Activated CD8-positive, alpha-beta memory T cell treated with anti-CD3 and anti-CD28 coated beads, Interleukin-2, amount 10 ng/mL, durations not matched to agents 7 days and 5 days (primary cell): ENCODE measurements at places on chromosomes 1 and 21. TPM values are rescaled to one million over a fixed set of nuclear protein-coding genes. Genes with fewer than 3 reads are reported as not detected.

- DNase-seq = no peak
Observed at GRCh38 chr1:230349020-230349393, 77.1 kb downstream of the PGBD5 start.

DNA sequence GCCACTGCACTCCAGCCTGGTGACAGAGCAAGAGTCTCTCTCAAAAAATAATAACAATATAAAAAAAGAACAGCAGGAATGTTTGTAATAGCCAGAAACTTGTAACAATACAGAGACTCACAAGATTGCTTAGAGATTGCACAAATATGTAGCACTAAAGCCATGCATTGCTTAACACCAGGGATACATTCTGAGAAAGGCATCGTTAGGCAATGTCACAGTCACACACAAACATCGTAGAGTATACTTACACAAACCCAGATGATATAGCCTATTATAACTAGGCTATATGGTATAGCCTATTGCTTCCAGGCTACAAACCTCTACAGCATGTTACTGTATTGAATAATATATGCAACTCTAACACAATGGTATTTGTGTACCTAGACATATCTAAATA, 45.3 kb downstream of the GPATCH2 start:
- DNase-seq = no peak

DNA sequence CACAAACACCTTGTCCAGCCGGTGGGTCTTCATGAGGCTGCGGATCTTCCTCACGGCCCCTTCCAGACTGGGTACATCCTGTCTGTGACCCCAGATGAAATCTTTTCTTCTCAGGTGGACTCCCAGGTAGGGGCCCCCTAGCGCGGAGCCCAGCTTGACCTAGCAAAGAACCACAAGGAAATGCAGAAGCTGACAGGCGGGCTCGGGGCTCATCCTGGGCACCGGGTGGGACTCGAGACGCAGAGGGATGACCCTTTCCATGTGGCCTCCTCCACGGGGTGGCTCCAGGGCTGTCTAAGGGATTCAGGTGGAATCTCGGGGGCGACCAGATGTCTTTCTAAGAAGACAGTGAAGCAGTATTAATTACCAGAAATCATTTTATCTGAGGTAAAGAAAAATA, 17.8 kb downstream of the POFUT2 start:
- peak; percentile 22 for DNase-seq

- peak; percentile 64 for DNase-seq
Observed at GRCh38 chr1:42943166-42943565, 15.5 kb downstream of the SLC2A1 start.

- DNase-seq = no peak
Observed at GRCh38 chr1:227759341-227760300, 24.4 kb downstream of the SNAP47 start.

- DNase-seq = no peak
Observed at GRCh38 chr1:24874056-24874455, 56.0 kb downstream of the RUNX3 start.

GRCh38 chr1:64471218-64472039, 1.5 kb downstream of the CACHD1 start:
- DNase-seq = no peak

- DNase-seq = no peak
Observed at GRCh38 chr1:181430015-181430885, 53.1 kb upstream of the CACNA1E start.

GRCh38 chr1:9684801-9685200, 33.3 kb downstream of the PIK3CD start:
- no peak for DNase-seq

- no peak for DNase-seq
Observed at GRCh38 chr1:223068900-223069665, 74.0 kb downstream of the TLR5 start.

- DNase-seq = no peak
Observed at GRCh38 chr1:119226321-119226720, 85.9 kb upstream of the WARS2 start.

GRCh38 chr1:13956393-13956792, 256.4 kb downstream of the PRDM2 start:
- DNase-seq = no peak

DNA sequence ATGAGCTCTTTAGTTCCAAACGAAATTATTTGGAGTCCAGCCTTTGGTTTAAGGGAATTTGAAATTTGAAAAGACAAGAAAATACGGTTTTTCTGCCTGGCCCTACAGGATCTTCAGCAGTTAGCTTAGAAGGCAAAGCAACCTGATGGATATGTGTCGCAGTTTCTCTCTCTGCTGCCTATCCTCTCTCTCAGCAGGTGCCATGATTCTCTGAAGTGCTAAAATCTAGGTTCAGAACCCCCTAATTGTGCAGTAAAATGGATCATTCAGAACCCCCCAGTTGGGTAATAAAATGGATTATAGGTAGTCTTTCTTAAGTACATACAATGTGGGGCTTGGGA, 446 bp upstream of the DEPDC1 start:
- no peak for DNase-seq

DNA sequence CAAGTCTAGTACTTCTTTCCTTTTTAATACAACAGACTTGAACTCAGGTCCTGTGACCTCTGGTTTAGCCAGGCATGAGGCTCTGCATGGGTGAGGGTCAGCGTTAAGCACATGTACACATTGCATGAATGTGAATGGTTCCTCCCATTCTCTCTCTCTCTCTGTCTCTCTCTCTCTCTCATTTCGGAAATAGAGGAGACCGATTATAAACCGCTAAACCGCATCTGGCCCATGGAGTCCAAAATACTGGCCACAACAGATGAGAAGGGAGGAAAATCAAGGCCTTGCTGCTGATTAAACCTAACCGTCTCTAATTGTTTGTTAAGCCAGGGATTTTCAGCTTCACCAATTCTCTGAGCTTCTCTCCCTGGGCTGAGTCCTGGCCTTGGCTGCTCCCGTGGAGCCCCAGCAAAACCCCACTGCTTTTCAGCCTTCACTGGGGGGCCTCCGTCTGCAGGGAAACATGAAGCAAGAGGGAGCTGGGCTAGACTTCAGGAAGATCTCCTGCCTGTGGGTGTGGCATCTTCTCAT, 6.6 kb downstream of the RSPO1 start:
- DNase-seq = no peak

- no peak for DNase-seq
Observed at GRCh38 chr1:28867850-28868249, 46.5 kb upstream of the EPB41 start.

DNA sequence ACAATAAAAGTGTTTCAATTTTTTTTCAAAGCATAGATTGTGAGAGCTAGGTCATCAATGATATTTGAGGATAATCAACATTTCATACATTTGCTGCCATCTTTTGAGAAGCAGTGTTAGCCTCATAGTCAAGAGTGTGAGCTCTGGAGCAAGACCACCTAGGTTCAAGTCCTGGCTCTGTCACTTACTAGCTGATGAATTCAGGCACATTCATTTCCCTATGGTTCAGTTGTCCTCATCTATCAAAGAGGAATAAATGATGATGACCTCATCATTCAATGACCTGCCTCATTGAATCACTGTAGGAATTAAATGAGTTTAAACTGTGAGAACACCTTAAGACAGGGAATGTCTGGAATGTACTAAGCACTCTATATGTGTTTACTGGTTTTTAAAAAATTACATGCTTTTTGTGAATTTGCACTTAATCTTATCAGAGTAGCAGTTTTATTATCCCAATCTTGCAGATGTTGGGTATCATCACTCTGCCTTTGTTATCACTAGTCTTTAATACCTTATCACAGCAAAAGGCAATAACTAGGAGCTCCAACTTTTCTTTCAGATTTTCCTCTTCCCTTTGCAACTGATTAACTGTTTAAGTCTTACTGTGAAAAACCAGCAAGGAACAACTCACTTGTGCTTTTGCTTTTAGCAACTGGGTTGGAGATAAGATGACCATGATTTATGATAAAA, 47.4 kb downstream of the SLC30A10 start:
- DNase-seq = no peak

- DNase-seq = no peak
Observed at GRCh38 chr1:153386500-153386901, 4.4 kb downstream of the S100A8 start.

GRCh38 chr1:87612956-87613355, 284.3 kb downstream of the LMO4 start:
- DNase-seq = no peak

DNA sequence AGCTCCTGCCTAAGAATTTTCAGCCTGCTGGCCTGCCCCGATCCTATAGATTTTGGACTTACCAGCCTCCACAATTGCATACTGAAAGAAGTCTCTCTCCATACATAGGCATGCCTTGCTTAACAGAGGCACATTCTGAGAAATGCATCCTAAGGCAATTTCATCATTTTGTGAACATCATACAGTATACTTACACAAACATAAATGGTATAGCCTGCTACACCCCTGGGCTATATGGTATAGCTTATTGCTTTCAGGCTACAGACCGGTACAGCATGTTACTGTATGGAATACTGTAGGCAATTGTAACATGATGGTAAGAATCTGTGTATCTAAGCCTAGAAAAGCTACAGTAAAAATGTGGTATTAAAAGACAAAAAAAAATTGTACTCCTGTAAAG, 174.7 kb downstream of the NRIP1 start:
- DNase-seq = no peak

GRCh38 chr1:29900712-29901111, 664.4 kb downstream of the PTPRU start:
- no peak for DNase-seq

- DNase-seq = peak; percentile 15
Observed at GRCh38 chr1:47624531-47624930, 186.7 kb downstream of the FOXD2 start.

- no peak for DNase-seq
Observed at GRCh38 chr1:70411360-70411844, 334 bp downstream of the CTH start.

- no peak for DNase-seq
Observed at GRCh38 chr1:64161357-64161941, 42.0 kb upstream of the UBE2U start.

DNA sequence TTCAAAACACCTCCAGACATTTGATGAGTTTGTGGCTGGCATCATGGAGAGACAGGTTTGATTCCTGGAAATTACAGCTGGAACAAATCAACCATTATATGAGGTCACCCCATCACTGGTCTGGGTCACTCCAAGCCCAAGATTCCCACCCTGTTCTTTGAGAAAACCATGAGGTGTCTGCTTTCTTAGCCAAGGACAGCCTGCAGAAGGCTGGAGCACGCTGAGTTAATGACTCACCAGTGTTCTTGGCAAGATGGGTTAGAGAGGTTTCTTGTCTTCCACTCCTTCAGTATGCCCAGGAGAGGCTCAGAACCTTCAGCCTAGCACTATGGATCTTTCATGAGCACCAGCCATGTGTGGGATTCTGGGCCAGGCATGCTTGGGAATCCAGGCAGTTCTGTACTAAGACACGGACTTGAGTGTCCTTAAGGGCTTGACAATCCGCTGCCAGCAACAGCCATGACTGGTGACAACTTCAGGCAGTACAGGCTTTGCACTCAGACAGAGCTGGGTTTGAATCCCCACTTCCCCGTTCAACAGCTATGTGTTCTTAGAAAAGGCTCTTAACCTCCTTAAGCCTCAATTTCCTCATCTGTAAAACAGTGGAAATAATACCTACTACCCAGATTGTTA, 43.9 kb downstream of the GRHL3 start:
- DNase-seq = no peak

DNA sequence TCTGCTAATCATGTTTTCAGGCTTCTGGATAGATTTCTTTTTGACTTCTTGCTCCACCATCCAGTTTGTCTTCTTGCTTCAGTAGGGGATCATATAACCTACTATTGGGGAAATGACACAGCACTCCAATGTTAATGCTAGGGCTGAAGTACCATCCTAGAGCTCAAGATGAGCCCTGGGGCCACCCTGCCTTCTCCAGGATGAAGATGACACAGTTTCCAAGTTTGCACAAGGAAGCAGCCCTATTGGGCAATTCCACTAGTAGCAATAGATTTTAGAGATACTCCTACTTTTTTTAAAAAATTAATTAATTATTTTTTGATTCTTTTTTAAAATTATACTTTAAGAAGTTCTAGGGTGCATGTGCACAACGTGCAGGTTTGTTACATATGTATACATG, 11.3 kb upstream of the KLF18 start:
- DNase-seq = no peak

- DNase-seq = no peak
Observed at GRCh38 chr1:52641307-52641706, 8.3 kb downstream of the SHISAL2A start.

GRCh38 chr1:157081707-157082106, 17.9 kb downstream of the ETV3L start:
- DNase-seq = no peak

DNA sequence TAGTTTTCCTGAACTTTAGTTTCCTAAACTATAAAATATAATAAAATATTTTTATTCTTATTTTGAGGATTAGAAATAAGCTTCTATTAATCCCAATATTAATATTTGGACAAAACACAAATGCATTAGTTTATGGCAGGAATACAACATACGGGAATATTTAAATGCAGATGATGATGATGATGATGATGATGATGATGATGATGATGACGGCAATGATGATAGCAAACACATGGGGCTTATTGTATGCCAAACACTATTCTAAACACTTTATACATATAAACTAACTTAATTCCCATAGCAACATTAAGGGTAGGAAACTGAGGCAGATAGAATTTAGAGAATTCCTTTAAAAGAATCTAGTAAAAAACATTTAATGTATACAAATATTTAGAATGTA, 541.5 kb upstream of the BEND5 start:
- DNase-seq = no peak

DNA sequence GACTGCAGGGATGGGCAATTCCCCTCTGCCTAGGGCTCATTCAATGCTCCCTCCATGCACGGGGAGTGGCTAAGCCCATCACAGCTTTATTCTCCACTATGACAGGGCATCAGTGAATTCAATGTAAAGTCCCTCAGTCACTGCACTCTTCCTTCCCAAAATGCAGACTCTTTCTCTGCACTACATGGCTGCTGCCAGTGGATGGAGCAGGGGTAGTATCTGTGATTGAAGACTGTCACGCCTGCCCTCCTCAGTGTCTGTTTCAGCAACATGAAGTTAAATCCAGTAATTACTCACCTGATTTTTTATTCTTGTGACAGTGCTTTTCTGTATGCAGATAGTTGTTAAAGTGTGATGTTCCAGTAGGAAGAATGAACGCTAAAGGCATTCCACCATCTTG, 1323.2 kb downstream of the AMY1C start:
- no peak for DNase-seq

MSH4 gene
- total RNA-seq = 0.47 TPM

TUT4 gene
- total RNA-seq = 60.4 TPM

LCE3E gene
- total RNA-seq = not detected

TGFB2 gene
- not detected for total RNA-seq

ERICH3 gene
- 0.23 TPM for total RNA-seq

ANKRD65 gene
- not detected for total RNA-seq

CNR2 gene
- 0.14 TPM for total RNA-seq

RRP15 gene
- total RNA-seq = 10.7 TPM

SPAG17 gene
- not detected for total RNA-seq

RCSD1 gene
- 129 TPM for total RNA-seq

SUSD4 gene
- total RNA-seq = 0.21 TPM

SLC50A1 gene
- total RNA-seq = 39.8 TPM

GLMP gene
- total RNA-seq = 24.7 TPM

BMP8B gene
- total RNA-seq = 0.61 TPM

DNALI1 gene
- 0.30 TPM for total RNA-seq

ORC1 gene
- total RNA-seq = 40.5 TPM

SWT1 gene
- total RNA-seq = 2.4 TPM

OR6K6 gene
- not detected for total RNA-seq

KRTAP11-1 gene
- not detected for total RNA-seq

FAM131C gene
- total RNA-seq = 0.91 TPM
